T-helper 1 cell (primary cell): ENCODE measurements at places on chromosomes 2 and 18.

DNA sequence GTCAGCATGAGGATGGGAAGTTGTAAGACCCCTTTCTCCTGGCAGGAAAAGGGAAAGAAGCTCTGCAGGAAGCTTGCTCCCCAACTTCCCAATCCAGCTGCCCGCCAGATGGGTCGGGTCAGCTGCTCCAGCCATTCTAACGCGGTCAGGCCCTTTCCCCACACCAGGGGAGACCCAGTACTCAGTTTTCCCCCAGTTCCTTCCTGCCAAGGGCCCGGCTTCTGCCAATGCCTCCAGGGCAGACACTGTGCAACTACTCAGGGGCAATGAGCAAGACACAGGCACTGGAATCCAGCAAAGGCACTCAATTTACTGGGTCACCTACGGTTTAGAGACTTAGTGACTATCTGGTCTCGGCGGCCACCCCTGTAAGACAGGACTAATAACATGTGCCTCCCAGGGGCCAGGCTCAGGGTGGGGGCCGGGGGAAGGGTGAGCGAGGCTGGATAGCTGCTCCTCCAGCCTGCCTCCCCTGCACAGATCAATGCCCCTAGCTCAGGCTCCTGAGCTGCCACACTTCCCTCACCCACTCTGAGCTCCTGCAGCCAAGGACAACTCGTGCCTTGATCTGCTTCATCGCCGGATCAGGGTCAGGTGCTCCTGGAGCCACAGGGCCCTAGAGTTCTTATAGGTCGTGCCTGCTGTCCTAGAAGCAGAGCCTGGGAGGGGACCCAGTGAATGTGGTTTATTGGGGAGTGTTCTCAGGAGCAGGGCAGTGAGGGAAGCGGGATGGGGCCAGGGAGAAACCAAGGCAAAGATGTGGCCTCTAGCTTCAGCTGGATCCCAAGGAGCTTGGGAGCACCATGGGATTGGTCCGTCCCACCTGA lies 171.1 kb downstream of the ZFP36L2 start:
- DNase-seq, result no peak

DNA sequence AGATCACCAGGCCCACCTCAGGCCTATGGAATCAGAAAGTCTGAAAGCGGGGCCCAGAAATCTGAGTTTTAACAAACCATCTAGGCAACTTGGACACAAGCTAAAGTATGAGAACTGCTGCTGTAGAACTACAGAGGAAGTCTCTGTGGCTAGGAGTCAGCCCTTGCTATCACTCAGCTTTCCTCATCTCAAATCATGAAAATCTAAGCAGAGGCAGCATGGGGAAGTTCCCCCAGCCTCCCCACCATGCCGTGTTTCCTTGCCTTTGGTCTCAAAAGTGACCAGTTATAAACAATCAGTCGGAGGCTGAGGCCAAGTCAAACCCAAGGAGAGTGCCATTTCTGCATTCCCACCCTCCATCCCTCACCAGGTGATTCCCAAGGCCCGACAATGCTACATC lies 404.7 kb downstream of the BCL11A start:
- DNase-seq, result no peak

GRCh38 chr2:196836440-196836839 lies 27.3 kb upstream of the C2orf66 start:
- DNase-seq, result no peak

DNA sequence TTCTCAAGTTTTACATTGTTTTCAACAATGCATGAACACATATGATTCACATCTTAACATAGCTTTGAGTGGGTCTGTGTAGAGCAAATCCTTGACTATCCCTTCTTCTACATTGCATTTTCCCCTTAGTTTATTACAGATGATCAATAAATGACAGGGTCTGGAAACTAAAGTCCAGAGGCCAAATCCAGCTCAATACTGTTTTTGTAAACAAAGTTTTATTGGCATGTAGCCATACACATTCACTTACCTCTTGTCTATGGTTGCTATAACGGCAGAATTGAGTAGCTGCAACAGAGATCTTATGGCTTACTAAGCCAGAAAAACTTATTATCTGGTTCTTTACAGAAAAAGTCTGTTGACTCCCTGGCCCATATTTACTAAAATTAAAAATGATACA lies 12.8 kb downstream of the FANCL start:
- no peak for DNase-seq

GRCh38 chr2:218804817-218805216 lies 22.9 kb downstream of the CYP27A1 start:
- DNase-seq, result no peak

DNA sequence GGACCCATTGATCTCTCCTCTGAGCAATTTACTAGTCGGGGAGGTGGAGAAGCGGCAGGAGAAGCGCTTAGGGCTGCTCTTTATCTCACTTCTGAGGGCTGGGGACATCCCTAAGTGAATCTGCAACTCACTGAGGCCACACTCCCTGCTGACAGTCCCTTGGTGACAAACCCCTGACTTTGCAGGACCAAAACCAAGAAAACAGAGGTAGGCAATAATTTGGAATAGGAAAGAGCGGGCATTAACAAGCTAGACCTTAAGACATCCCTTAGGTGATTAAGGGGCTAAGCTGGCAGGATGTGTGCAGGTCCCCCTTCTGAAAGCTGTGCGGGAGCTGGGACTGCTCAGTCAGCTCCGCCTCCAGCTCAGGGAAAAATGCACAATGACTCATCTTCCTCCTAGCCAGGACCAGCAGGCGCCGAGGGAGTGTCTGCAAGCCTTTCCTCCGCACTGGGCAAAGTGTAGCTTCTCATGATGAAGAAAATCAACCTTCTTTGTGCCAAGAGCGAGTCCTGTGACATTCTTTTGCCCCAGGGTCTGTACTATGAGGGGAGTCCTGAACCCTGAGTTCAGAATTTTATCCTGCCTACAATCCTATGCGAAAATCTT lies 63.3 kb downstream of the BOD1L2 start:
- DNase-seq, result no peak

DNA sequence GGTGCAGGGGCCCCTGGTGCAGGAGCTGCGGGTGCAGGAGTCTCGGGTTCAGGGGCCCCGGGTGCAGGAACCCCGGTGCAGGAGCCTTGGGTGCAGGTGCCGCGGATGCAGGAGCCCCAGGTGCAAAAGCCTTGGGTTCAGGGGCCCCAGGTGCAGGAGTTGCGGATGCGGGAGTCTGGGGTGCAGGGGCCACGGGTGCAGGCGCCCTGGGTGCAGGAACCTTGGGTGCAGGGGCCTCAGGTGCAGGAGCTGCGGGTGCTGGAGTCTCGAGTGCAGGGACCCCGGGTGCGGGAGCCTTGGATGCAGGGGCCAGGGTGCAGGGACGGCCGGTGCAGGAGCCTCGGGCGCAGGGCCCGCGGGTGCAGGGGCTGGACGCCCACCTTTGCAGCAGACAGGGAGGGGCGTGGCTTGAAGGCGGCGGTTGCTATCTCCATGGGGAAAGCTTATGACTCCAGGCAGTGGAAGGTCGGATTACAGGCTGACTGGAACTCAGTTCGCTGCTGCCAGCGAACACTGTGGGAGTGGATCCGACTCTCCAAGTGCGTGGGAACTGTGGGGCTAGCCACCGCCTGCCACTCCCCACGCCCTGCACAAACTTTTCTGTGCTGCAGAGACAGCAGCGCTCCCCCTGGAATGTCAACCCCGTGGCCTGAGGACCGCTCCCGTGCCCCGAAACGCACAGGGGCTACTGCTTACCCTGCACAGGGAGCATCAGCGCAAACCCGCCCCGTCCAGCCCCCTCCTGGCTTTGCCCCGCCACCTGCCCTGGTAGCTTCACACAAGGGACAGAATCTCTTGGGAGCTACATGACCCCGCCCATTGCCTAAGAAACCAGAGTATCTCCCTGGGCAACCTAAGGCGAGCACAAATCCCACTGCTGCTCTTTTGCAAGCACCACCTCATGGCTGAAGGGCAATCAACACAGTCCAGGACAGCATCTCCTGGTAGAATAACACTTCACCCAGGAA lies 40.3 kb downstream of the COPS9 start:
- no peak for DNase-seq

DNA sequence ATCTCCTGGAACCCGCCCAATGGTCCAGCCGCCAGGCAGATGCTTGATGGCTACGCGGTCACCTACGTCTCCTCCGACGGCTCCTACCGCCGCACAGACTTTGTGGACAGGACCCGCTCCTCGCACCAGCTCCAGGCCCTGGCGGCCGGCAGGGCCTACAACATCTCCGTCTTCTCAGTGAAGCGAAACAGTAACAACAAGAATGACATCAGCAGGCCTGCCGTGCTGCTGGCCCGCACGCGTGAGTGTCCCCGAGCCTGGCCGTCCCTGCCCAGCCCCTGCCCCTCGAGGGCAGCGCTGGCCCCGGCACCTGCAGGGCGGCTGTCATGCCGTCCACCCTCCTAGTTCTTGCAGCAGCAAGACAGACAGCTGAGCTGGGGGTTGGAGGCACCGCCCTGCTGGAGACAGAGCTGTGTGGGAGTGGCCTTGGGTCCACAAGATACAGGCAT lies 36.7 kb downstream of the MTERF4 start:
- DNase-seq, result no peak

DNA sequence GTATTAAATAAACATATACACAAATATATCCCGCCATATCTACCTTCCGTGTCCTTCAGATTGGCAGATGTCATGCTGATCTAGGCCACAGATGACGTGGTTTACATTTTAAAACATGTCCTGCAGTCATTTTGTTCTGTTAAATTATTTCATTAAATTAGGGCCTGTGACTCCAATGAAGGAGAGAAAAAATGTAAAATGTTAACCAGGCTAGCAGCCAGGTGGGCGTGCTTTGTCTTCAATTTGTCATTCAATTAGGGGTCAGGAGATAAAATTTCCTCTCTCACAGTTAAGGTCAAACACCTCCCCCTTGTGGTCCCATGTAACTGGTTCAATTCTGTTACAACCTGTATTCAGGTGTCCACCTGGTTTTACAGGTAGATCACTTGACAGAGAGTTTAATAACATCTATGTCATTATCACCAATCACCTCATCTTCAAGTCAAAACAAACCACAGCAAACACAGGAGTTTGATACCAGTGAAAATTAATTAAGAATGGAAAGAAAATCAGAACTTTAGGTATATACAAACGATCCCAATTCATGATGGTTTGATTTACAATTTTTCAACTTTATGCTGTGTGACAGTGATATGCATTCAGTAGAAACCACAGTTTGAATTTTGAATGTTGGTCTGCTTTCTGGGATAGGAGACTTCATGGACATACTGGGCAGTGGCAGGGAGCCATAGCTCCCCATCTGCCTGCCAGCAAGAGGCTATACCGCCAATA lies 339.4 kb downstream of the CMPK2 start:
- DNase-seq, result no peak

- DNase-seq, result no peak
These were observed 72.1 kb downstream of the NRP2 start for GRCh38 chr2:205754285-205754923.

DNA sequence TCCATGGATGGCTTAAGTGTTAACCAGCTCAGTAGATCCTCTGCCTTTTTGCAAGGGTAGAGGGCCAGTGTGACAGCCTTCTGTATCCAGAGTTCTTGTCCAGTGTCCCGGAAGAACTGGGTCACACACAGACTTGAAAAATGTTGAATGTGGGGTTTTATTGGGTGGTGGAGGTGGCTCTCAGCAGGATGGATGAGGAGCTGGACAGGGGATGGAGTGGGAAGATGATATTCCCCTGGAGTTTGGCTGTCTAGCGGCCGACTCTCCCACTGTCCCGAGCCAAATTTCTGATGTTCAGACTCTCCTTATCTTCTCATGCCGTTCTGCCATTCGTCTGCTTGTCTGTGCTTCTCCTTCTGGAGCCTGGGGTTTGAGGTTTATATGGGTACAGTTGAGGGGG lies 72.6 kb downstream of the MYO3B start:
- no peak for DNase-seq

DNA sequence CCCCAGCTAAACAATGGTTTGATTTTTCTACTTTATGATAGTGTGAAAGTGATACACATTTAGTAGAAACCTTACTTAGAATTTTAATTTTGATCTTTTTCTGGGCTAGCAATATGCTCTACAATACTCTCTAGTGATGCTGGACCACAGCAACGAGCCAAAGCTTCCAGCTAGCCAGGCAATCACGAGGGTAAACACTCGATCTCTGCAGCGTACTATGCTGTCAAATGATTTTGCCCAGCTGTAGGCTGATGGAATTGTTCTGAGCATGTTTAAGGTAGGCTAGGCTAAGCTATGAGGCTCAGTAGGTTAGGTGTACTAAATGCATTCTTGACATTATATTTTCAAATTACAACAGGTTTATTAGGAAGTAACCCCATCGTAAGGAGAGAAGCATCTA lies 207.5 kb downstream of the LRRTM4 start:
- DNase-seq, result no peak

GRCh38 chr2:190771726-190772125 lies 108.9 kb upstream of the GLS start:
- no peak for DNase-seq

- no peak for DNase-seq
These were observed 70.1 kb downstream of the EPG5 start for GRCh38 chr18:45896991-45897390.

GRCh38 chr2:96146153-96146880 lies 1.1 kb upstream of the DUSP2 start:
- DNase-seq, result peak; percentile 74

GRCh38 chr2:166067229-166067628 lies 60.6 kb downstream of the SCN1A start:
- DNase-seq, result no peak

DNA sequence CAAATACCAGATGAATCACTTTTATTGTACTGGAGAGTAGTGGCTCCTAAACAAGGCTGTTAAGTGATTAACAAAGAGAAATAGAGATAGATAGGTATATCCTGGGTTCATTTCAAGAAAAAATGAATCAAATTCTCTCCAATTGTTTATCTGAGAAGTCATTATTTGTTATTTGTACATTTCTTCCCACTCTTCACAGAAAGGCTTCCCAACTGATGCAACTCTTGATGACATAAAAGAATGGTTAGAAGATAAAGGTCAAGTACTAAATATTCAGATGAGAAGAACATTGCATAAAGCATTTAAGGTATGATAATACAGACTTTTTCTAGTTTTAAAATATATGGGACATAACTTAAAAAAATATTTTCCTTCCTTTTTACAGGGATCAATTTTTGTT lies 7.9 kb downstream of the SSB start:
- DNase-seq, result no peak

DNA sequence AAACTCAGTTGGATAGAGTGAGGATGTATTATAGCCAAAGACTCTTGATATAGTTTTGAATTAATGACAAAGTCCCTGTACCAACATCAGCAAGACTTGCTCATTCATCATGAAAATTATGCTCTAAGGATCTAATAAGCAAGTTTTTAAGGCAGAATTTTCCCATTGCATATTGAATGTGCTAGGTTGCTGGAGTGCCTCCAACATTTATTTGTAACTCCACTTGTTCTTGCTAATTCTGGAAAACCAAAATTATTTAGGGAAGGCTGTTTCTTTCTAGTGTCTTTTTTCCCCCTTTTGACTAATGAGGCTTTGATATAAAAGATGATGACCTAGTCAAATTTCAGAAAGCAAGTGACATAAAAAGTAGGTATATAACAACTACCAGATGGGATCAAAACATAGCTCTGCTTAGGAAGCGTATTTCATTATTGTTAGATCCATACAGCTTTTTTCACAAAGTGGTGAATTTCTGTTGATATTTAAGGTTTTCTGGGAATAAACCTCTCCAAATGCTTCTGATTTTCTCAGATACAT lies 7.7 kb downstream of the SLC4A10 start:
- DNase-seq, result no peak

GRCh38 chr18:2654928-2655177 lies 673 bp upstream of the SMCHD1 start:
- peak; percentile 79 for DNase-seq

GRCh38 chr2:216293883-216294282 lies 78.4 kb downstream of the MARCHF4 start:
- DNase-seq, result no peak

- no peak for DNase-seq
These were observed 109.1 kb downstream of the MCFD2 start for GRCh38 chr2:46806526-46806925.

- no peak for DNase-seq
These were observed 131.8 kb upstream of the KYNU start for GRCh38 chr2:142745691-142746090.
